ENCODE measurements at places on chromosomes 1 and 21.
A peak's percentile ranks its signal among the peaks of the same experiment; 100 is the strongest.

DNA sequence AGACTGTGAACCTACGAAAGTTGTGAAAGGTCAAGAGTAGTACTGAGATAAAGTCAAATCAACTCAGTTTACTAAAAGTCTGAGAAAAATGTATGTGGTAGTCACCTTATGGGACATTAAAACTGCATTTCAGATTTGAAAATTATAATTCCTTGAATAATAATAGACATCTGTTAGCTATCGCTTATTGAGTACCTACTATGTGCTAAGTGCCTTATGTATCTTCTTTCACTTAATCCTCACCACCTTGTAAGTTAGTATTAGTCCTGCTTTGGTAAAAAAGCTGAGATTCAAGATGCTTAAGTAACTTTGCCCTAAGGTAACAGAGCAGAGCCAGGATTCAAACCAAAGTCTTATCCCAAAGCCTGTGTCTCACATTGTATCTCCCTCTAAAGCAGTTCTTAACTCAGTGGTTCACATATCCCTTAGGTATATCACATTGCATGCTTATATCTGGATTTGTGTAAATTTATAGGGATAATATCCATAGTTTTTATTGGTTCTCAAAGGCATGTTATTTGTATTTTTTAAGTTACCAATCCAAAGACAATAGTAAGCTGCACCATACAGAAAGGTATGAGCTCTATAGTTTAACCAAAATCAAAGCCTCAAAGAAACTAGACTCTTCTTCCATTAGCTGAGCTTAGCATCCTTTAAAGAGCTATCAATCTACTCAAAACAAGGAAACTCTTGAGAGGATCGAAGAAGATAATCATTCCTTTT, 865 bp downstream of the PIGC start:
- peak overlapping the region; percentile 93 for H3K4me3 ChIP-seq
- peak overlapping the region; percentile 94 for H3K27ac ChIP-seq
- H3K4me1 ChIP-seq: peaks cover 31% of the 10 kb centered on the region
- H3K36me3 ChIP-seq: peaks cover 6% of the 10 kb centered on the region
- no peak for DNase-seq

DNA sequence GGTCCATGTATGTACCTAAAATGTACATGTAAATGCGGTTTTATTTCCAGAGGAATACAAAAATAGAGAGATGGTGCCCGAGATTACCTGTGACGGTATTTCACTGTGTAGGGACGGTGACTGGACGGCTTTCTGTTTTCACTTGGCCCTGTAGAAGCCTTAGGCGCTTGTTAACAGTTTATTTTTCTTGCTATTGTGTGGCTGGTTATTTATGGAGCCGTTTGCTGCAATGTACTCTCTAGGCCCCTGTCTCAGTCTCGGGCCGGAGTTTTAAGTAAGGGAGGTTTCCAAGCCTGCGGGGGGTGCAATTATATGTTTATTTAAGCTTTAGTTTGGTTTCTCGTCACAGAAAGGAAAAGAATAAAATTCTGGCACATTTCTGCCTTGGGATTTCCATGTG, 413 bp downstream of the EFCAB7 start:
- H3K27ac ChIP-seq: peak overlapping the region; percentile 98
- H3K4me3 ChIP-seq: peak overlapping the region; percentile 94
- DNase-seq: no peak
- peaks cover 34% of the 10 kb centered on the region for H3K36me3 ChIP-seq

DNA sequence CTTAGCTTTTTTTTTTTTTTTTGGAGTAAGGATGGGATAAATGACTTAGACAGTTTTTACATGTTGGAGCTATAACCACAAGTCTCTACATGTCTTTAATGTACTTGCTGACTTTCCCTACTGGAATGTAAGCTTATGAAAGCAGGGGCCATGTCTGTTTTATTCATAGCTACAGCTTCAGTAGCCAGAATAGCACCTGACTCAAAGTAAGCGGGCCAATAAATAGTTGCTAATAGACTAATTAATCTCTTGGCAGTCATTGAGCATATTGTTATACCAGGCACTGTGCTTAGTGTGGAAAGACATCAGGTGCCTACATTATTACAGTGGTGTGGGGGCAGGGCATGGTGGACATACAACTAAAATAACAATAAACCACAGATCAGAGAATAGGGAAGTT, 84.4 kb upstream of the HOOK1 start:
- H3K4me1 ChIP-seq: no peaks in the 10 kb centered on the region
- H3K27ac ChIP-seq: no peak overlapping the region
- no peak overlapping the region for H3K4me3 ChIP-seq
- no peaks in the 10 kb centered on the region for H3K27me3 ChIP-seq

DNA sequence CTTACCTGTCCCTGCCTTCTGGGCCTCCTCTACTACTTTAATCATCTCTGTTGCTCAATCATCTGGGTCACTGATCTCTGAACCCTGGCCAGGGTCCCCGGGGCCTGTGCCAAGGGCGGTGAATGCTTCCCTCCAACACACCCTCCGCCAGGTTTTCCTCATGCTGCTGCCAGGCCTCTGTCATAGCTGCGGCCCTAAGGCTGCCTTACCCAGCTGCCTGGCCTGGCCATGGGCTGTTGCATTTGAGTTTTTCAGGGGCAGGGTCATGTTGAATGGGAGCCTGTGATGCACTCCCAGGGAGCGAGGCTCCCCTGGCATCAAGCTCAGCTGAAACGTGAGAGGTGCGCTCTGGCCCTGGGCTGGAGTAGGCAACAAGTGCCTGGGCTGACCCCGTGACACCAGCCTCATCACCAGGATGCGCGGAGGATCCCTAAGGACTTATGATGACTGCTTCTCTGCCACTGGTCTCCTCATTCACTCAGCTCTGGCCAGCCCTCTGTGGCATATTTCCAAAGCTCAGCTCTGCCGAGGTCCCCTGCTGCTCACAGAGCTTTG, 7.6 kb downstream of the EDN2 start:
- no peak overlapping the region for H3K4me3 ChIP-seq
- peaks cover 30% of the 10 kb centered on the region for H3K27me3 ChIP-seq
- H3K4me1 ChIP-seq: no peaks in the 10 kb centered on the region
- no peaks in the 10 kb centered on the region for H3K36me3 ChIP-seq

DNA sequence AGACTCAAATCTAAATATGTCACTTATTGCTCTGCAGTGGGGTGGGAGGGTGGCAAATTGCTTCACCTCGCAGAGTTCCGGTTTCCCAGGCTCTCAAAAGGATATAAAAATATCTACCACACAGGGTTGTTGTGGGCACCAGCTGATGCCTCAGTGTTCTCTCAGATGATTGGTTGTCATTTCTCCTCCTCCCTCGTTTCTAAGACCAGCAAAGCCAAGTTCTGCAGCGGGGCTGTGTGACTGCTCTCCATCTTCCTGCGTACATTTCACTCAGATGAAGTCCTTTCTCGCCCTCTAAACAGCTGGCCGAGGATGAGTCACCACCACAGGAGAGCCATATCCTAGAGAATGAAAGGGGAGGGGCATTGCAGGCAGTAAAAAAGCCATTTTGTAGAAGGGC, 35.0 kb upstream of the VWA5B1 start:
- no peak overlapping the region for H3K27ac ChIP-seq
- peak overlapping the region; percentile 22 for H3K4me3 ChIP-seq
- H3K36me3 ChIP-seq: peaks cover 3% of the 10 kb centered on the region
- no peak for DNase-seq
- H3K27me3 ChIP-seq: peaks cover 35% of the 10 kb centered on the region

DNA sequence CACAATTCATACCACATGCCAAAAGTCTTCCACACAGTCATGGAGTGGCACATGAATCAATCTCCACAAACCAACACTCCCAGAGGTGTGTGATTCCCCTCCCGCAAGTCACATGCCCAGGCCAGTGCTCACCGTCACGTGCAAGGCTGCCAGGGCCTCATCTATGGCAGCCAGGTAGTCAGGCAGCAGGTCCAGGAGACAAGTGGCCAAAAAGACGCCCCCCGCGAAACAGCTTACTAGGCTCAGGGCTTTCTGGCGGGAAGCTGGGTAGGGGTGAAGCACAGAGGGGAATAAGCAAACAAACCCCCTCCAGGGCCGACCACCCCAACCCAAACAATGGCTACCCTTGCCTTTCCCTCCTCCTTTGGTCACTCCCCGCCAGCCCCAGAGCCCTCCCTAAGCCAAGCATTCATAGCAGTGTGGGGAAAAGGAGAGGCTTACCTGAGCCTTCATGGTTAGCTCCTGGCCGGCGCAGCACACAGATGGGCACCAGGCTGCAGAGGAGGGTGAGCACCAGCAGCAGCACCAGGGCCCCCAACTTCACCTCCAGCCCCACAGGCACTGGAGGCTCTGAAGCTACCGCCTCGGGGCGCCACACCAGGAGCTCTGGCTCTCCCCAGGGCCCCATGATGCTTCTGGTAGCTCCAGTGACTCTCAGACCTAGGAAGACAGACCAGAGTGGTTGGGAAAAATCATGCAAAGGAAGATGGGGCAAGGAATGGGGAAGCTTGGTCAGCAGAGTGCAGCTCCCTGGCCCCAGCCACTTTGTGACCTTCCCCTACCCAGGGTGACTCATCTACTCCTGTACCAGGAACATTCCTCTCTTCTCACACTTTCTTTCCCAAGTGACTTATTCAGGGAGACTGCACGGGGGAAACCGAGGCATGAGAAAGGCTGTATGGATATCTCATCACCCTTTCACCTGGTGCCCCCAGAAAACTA, 978 bp downstream of the SLC39A1 start:
- peak overlapping the region; percentile 86 for H3K4me3 ChIP-seq
- DNase-seq: no peak
- H3K4me1 ChIP-seq: peaks cover 41% of the 10 kb centered on the region
- peaks cover 13% of the 10 kb centered on the region for H3K36me3 ChIP-seq
- peak overlapping the region; percentile 87 for H3K27ac ChIP-seq

GRCh38 chr1:2090216-2090890, 40.1 kb downstream of the PRKCZ start:
- H3K36me3 ChIP-seq: peaks cover 5% of the 10 kb centered on the region
- no peak overlapping the region for H3K27ac ChIP-seq
- no peaks in the 10 kb centered on the region for H3K4me1 ChIP-seq
- no peak overlapping the region for H3K4me3 ChIP-seq
- no peaks in the 10 kb centered on the region for H3K27me3 ChIP-seq

GRCh38 chr1:24762133-24762676, 17.0 kb downstream of the CLIC4 start:
- H3K36me3 ChIP-seq: no peaks in the 10 kb centered on the region
- no peaks in the 10 kb centered on the region for H3K4me1 ChIP-seq
- no peak for DNase-seq
- H3K27me3 ChIP-seq: no peaks in the 10 kb centered on the region
- H3K27ac ChIP-seq: no peak overlapping the region
- no peak overlapping the region for H3K4me3 ChIP-seq

DNA sequence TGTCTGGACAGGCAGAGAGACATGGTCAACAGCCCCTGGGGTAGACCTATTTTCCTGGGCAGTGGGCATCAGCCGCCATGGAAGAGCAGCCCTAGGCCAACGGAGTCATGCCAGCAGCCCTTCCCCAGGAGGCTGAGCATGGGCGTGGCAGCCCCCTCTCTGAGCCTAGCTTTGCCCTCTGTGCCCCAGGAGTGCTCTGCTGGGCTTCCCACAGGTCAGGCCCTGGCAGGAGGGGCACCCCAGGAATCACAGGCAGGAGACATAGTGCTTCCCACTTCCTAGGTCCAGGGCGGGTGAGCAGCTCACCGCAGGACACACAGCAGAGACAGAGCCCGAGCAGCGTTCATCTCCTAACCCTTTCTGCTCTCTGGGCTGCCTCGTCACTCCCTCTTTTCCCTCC, 132.8 kb downstream of the GLIS1 start:
- H3K4me1 ChIP-seq: peaks cover 20% of the 10 kb centered on the region
- H3K4me3 ChIP-seq: no peak overlapping the region
- peaks cover 6% of the 10 kb centered on the region for H3K36me3 ChIP-seq
- DNase-seq: no peak
- no peaks in the 10 kb centered on the region for H3K27me3 ChIP-seq

- no peak for DNase-seq
- H3K4me1 ChIP-seq: no peaks in the 10 kb centered on the region
- H3K36me3 ChIP-seq: no peaks in the 10 kb centered on the region
- H3K27me3 ChIP-seq: no peaks in the 10 kb centered on the region
These were observed 235.9 kb downstream of the TPR start for GRCh38 chr1:186139115-186139514.

DNA sequence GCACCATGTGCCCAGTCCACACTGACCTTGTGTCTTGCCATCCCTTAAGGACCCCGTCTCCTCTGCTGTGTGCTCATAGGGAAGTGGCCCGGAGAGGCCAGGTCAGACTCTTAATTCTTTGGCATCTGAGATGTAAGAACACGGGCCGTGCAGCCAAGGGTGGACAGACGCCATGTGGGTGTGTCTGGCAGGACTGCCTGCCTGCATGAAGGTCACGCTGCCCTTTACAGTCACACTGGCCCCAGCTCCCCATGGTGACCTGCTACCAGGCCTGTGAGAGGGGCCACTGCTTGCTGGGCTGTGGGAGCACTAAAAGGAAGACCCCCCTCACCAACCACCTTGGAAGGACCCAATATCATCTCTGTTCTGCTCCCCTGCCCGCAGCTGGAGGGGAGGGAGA, 17.7 kb downstream of the DHRS3 start:
- peaks cover 49% of the 10 kb centered on the region for H3K4me1 ChIP-seq
- peak overlapping the region; percentile 38 for H3K27ac ChIP-seq

DNA sequence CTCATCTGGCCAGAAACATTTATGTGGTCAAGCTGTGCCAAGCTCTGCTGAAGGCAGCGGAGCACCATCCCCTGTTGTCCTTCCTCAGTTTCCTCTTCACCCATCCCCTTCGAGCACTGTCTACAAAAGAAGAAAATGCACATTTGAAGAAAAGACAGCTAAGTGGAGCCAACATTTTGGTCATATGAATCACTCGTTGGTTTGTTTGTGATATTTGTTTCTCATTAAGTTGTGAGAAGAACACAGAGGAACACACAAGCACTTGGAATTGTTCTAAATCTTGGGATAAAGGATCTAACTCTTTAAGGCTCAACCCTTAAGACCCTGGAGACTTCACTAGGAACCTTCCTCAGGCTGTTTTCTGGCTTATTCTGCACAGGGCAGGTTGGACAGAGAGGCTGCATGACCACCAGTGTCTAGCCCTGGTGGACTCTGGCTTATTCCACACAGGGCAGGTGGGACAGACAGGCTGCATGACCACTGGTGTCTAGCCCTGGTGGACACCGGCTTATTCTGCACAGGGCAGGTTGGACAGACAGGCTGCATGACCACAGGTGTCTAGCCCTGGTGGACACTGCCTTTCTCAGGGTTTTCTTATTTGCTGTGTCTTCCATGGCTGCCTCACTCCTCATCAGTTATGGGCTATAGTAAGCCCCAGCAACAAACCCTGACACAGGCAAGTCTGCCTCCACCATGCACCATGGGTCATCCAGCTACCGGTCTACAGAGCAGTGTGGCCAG, 35.3 kb upstream of the COL6A2 start:
- no peak overlapping the region for H3K4me3 ChIP-seq
- no peaks in the 10 kb centered on the region for H3K36me3 ChIP-seq
- H3K4me1 ChIP-seq: peaks cover 11% of the 10 kb centered on the region

DNA sequence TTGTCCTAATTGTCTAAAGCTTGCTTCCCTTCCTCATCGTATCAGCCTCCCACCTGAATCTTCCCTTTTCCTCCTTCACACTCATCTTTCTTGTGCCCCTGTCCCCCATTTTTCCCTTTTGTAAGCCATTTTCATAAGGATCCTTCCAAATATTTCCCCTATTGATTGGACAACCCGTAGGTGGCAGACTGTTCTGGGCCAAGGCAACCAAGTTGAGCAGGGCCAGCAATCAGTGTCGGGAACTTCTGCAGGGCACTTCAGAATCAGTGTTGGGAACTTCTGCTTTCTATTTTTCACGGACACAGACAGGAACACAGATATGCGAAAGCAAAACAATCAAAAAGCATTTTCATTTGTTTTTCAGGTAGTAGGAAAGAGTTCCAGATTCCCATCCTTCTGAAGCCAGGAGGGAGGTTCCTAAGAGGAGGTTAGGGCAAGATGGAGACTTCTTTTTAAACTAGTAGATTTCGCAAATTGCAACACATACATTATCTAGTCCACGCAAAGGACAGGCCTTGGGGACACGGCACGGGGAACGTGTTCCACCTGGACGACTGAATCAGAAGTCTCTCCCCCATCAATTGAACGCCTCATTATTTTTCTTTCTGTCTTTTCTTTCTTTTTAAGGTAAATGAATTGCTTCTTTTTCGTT, 691 bp upstream of the MPZL1 start:
- H3K4me1 ChIP-seq: peaks cover 5% of the 10 kb centered on the region
- peak overlapping the region; percentile 51 for H3K27ac ChIP-seq
- peak overlapping the region; percentile 80 for H3K4me3 ChIP-seq
- no peak for DNase-seq
